ENCODE measurements at places on chromosomes 2 and 18. TPM values are rescaled to one million over a fixed set of nuclear protein-coding genes. Genes with fewer than 3 reads are reported as not detected.

DNA sequence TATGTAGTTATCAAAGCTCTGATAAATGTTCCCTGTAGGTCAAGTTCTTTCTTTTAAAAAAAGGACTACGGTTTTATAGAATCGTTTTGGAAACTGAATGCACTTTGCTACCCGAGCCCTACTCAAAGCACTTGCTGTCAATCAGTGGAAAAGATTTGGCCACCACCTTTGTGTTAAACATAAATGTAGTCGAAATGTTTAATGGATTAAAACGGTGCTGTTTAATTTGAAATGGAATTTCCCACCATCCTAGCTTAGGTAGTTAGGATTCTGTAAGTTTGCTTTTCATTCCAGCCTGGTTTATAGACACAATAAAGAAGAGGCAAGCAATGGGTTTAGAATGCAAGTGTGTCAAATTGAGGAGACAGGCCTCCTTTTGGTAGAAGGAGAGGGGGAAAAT lies 69.4 kb upstream of the MMADHC start:
- H3K36me3 ChIP-seq, result no peaks in the 10 kb centered on the region
- no peak overlapping the region for H3K27ac ChIP-seq
- no peaks in the 10 kb centered on the region for H3K4me1 ChIP-seq

DNA sequence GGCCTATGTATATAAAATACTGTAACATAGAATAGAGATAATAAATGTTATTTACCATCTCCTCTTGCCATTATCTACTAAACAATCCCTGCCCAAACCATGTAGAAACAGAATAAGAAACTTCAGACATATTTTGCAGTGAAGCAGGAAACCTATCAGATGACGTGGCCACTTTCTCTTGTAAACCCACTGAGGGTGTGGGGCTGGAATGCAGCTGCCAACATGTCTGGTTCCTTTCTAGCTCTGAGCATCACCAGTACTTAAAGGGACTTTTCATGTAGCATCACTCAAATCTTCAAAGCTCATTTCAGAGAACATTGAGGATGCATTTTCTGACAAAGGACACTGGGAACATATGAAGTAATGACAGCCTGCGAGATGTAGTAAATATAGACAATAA lies 251.8 kb downstream of the LPIN1 start:
- no peaks in the 10 kb centered on the region for H3K36me3 ChIP-seq
- H3K4me3 ChIP-seq, result no peak overlapping the region
- no peak for DNase-seq
- H3K27ac ChIP-seq, result no peak overlapping the region

The NYAP2 gene
- 1.5 TPM for total RNA-seq

The TPO gene
- total RNA-seq, result not detected

GRCh38 chr2:96156011-96156820 lies 11.0 kb upstream of the DUSP2 start:
- no peak overlapping the region for H3K4me3 ChIP-seq
- no peaks in the 10 kb centered on the region for H3K36me3 ChIP-seq
- H3K27ac ChIP-seq, result no peak overlapping the region
- H3K27me3 ChIP-seq, result peaks cover 6% of the 10 kb centered on the region
- no peaks in the 10 kb centered on the region for H3K4me1 ChIP-seq

DNA sequence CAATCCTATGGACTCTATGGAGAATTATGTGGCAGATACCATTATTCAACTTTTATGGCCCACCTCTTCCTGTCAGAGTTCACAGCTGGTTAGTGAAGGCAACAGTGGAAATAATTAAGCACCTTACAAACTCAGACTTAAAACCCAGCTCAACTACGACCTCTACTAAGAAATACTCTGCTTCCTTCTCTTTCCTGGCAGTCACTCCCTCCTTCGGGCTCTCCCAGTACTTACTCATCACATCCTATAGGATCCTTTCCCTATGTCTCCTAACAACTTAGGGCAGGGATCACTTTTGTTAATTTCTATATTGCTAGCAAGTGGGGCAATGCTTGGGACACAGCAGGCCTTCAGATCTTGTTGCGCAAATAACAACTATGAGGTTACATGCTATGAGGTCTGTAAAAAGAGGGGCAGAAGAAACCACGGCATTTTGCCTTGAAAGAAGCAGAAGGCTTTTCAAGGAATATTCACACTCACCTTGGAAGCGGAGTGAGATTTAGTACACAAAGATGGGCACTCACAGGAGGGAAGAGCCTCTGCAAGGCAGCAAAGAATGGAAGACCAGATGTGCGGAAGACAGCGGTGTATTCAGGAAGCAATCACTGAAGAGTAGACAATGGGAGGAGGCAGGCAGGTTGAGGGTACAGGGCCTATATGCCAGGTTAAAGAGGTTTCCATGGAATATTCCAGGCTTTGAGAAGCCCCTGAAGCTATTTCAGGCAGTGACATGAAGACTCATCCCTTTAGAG lies 2.1 kb downstream of the STK39 start:
- H3K27me3 ChIP-seq, result no peaks in the 10 kb centered on the region
- H3K4me1 ChIP-seq, result peaks cover 12% of the 10 kb centered on the region
- H3K27ac ChIP-seq, result peak overlapping the region; percentile 49
- DNase-seq, result no peak
- H3K36me3 ChIP-seq, result no peaks in the 10 kb centered on the region

- no peaks in the 10 kb centered on the region for H3K4me1 ChIP-seq
- no peaks in the 10 kb centered on the region for H3K36me3 ChIP-seq
- no peaks in the 10 kb centered on the region for H3K27me3 ChIP-seq
- no peak overlapping the region for H3K4me3 ChIP-seq
- no peak for DNase-seq
Observed at GRCh38 chr2:226216575-226216974, 583.0 kb downstream of the IRS1 start.

The VWC2L gene
- 0.57 TPM for total RNA-seq

DNA sequence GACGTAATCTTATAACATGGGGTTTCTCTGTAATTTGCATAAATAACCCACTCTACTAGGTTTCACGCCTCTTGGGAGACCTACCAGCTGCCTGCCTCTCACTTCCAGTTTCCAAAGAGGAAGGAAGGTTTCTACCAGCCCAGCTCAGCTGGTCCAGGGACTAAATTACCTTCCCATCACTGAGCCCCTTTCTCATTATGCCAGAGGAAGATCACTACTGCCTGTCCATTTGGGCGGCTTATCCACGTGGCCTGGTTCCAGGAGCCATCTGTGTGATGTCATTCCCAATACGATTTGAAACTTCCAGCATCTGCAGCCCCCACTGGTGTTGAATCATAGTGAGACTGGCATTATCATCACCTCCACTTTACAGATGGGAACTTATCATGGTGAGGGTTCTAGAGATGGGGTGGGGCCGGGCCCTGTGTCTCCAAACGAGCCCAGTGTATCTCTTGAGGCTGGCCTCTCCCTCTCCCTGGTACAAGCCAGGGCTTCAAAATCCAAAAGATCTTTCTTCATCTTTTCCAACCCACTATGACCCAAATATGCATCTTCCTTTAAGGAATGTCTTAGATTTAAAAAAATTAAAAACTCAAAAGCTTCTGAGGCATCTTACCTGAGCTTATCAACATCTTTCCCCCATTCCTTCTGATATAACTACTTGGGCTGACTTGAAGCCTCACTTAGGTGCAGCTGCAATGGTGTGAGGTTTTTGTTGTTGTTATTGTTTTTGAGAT lies 140.8 kb downstream of the DDX1 start:
- H3K36me3 ChIP-seq, result no peaks in the 10 kb centered on the region
- no peak overlapping the region for H3K4me3 ChIP-seq
- no peak overlapping the region for H3K27ac ChIP-seq
- no peaks in the 10 kb centered on the region for H3K27me3 ChIP-seq

The GAL3ST2 gene
- not detected for total RNA-seq

DNA sequence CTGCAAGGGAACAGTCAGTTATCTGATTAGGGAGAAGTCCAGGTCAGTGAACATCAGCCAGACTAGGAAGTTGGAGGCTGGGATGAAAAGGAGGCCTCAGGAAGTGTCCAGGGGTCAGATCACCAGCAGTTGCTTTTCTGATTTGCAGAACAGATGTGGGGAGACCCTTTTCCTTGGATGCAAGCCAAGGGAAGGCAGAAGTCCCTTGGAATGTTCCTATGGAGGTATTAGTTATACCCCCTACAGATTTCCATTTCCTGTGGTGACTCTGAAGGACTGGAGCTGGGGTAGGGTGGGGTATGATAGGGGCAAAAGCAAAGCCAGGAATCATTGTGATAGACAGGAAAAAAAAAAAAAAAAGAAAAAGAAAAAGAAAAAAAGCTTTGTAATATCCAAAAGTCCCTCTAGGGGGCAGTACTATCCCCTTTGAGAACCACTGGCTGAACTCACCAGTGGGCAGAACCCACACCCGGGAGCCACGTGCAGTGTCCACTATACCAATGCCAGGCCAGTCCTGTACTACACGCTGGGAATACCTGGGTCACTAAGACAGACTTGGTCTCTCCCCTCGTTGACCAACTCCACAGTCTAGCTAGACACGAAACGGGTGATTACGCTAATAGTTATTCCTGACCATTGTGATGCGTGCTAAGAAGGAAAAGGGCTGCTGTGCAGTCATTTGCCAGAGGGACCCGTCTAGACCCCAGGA lies 7.4 kb downstream of the DYSF start:
- DNase-seq, result peak; percentile 21
- no peak overlapping the region for H3K27ac ChIP-seq
- H3K4me3 ChIP-seq, result no peak overlapping the region
- H3K4me1 ChIP-seq, result no peaks in the 10 kb centered on the region

The DUSP2 gene
- total RNA-seq, result 4.4 TPM

- no peak overlapping the region for H3K4me3 ChIP-seq
- no peaks in the 10 kb centered on the region for H3K4me1 ChIP-seq
- H3K27ac ChIP-seq, result no peak overlapping the region
- no peaks in the 10 kb centered on the region for H3K36me3 ChIP-seq
Observed at GRCh38 chr18:68340606-68341005, 374.3 kb downstream of the TMX3 start.

DNA sequence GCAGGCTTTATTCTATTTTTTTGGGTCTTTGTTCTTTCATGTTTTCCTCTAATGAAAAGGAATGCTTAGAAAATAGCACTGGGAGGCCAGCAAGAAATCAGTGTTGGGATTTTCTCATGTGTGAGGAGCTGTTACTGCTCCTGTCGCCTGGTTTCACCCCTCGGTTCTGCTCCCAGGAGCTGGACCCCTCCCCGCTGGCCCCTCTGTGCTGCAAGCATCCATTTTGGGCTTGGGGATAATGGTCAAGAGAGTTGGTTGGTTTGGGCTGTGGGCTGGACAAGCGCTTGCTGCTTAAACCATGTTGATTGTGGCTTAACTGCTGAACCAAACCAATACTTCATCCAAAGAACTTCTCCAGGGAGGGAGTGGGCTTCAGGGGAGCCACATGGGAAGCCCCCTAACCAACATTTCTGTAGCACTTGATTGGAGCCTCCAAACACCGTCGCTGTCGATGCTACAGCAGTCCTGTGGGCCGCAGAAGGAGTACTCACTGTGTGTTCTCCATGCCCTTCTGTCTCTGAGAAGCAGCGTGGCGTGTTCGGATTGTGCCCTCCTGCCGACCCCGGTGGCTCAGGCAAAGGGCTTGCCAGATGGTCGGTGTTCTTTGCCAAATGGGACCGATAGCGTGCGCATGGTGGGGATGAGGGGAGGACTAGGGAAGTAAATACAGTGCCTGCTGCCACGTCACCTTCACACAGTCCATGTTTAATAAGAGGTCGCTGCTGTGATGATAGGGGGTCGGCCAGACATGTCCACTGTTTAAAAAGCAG lies 40.0 kb downstream of the AGAP1 start:
- H3K27me3 ChIP-seq, result no peaks in the 10 kb centered on the region
- H3K4me1 ChIP-seq, result no peaks in the 10 kb centered on the region
- DNase-seq, result no peak
- H3K36me3 ChIP-seq, result no peaks in the 10 kb centered on the region
- H3K27ac ChIP-seq, result no peak overlapping the region
